Smooth muscle cell of bladder (primary cell): ENCODE measurements at places on chromosomes 7 and 10. TPM values are rescaled to one million over a fixed set of nuclear protein-coding genes. Genes with fewer than 3 reads are reported as not detected.

SPACDR gene
- 0.14 and 0.28 TPM in 2 replicates for total RNA-seq

HOXA4 gene
- total RNA-seq, result 0.14 and 0.28 TPM in 2 replicates

ABCC2 gene
- total RNA-seq, result 1.6 and 2.4 TPM in 2 replicates

ST8SIA6 gene
- not detected in 2 replicates for total RNA-seq

FGFR2 gene
- 0.09 and 0.71 TPM in 2 replicates for total RNA-seq

EEPD1 gene
- 4.7 and 6.8 TPM in 2 replicates for total RNA-seq

RTKN2 gene
- 0.83 and 1.00 TPM in 2 replicates for total RNA-seq

GSAP gene
- 6.0 and 6.7 TPM in 2 replicates for total RNA-seq

WDR86 gene
- 3.1 and 7.1 TPM in 2 replicates for total RNA-seq

PIK3AP1 gene
- total RNA-seq, result 0.14 and 0.74 TPM in 2 replicates

NEUROG3 gene
- total RNA-seq, result not detected in 2 replicates

GPR26 gene
- not detected in 2 replicates for total RNA-seq

CRHR2 gene
- not detected in 2 replicates for total RNA-seq

NRCAM gene
- total RNA-seq, result 0.14 and 0.18 TPM in 2 replicates

MACROH2A2 gene
- total RNA-seq, result 5.8 and 9.2 TPM in 2 replicates

CYP2C8 gene
- total RNA-seq, result under 0.01 TPM in 1 of 2 replicates, not detected in the other

OPN1SW gene
- not detected in 2 replicates for total RNA-seq
